ENCODE measurements at places on chromosomes 7 and 10.

DNA sequence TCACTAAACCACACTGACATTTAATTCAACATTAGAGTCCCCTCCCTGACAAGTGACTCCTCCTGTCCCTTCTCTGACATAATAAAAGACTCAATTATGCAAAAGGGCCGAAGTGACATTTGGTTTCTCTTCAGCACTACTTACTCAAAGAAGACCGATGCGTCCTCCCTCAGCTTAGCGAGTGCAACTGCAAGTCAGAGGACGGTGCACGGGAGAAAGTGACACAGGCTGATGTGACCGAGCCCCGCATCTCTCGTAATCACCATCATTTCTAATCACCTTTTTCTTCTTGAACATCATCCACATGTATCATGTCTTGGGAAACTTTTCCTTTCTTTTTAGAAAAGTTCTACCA lies 155.7 kb downstream of the TCERG1L start:
- DNase-seq = no peak

GRCh38 chr10:120336911-120337540 lies 120.0 kb upstream of the PLPP4 start:
- peak; percentile 71 for DNase-seq

DNA sequence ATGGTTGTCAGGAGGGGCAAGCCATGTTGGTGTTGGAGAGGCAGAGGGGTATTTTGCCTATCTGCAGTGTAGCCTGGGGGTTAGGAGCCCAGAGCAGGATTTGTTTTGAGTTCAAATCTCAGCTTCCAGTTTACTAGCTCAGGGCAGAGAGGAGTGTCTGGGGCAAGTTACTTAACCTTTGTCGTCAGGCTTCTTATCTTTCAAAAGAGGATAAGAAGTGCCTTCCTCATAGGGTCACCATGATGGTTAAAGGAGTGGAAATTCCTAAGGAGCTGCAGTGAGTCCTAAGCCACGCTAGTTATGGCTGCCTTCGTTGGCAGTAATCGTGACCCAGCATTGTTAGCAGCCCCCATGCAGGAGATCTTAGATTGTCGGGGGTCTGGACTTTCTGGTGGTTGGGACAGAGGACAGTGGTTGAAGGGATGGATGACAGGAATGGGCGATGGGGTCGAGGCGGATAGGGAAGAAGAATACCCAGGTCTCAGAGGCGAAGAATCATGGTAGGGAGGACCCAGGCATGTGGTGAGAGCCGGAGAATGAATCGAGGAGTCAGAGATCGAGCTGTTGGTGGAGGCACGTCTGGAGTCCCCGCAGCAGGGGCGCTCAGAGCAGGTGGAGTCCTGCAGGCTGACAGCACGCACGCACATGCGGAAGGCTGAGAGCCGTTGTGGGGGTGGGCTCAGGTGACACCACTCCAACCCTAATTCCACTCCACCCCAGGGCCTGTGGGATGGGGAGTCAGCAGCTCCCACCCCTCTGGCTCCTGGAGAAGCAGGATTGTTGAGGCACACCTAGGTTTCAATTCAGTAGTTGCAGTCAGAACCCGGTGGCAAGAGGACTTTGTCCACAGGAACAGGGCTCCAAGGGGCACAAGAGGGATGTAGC lies 11.6 kb downstream of the ADCK2 start:
- DNase-seq = no peak

GRCh38 chr7:100095704-100096103 lies 5.5 kb downstream of the MCM7 start:
- DNase-seq = no peak

GRCh38 chr7:107668296-107668695 lies 7.7 kb downstream of the SLC26A4 start:
- no peak for DNase-seq

DNA sequence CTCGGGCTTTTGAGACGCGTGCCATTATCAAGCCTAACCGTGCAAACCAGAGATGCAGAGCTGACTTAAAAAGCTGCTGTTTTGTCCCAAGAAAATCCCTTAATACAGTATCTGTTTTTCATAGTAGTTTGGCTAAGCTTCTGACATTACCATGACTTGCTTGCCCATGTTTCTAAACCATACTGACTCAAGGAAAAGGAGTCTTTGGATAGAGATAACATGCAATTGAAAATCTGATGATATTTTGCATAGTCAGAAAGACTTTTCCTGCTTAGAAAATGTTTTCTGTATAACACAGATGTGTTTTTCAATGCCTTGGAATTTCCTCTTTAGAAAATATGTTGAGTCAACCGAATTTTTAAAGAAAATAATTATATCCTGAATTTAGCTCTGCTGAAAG lies 21.5 kb upstream of the AKR1E2 start:
- no peak for DNase-seq

- no peak for DNase-seq
These were observed 23.0 kb downstream of the TMEM120A start for GRCh38 chr7:75971309-75971960.

- no peak for DNase-seq
These were observed 33.3 kb downstream of the CD36 start for GRCh38 chr7:80671744-80672143.

DNA sequence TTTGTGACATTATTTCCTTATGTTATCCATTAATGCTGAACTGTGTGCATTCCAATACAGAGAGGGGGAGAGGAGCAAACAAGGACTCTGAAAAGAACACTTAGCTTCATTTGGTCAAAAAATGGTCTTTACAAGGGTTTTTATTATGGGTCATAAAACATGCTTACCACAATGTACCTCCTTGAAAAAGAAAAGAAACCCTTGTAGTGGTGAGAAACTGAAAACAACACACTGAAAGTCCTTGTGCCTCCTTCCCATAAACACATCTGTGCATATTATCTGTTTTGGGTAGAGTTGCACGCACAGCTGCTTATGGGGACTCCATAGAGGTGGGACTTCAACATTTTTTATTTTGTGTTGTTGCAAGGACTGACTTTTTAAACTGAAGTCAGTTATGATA lies 98.7 kb downstream of the CDK6 start:
- no peak for DNase-seq

GRCh38 chr7:53340220-53340619 lies 304.8 kb downstream of the POM121L12 start:
- DNase-seq = peak; percentile 8

GRCh38 chr10:114403541-114404161 lies 651 bp downstream of the AFAP1L2 start:
- DNase-seq = no peak

GRCh38 chr10:88528201-88528600 lies 54.9 kb downstream of the RNLS start:
- no peak for DNase-seq

GRCh38 chr7:66683770-66684123 lies 55.1 kb downstream of the KCTD7 start:
- no peak for DNase-seq

DNA sequence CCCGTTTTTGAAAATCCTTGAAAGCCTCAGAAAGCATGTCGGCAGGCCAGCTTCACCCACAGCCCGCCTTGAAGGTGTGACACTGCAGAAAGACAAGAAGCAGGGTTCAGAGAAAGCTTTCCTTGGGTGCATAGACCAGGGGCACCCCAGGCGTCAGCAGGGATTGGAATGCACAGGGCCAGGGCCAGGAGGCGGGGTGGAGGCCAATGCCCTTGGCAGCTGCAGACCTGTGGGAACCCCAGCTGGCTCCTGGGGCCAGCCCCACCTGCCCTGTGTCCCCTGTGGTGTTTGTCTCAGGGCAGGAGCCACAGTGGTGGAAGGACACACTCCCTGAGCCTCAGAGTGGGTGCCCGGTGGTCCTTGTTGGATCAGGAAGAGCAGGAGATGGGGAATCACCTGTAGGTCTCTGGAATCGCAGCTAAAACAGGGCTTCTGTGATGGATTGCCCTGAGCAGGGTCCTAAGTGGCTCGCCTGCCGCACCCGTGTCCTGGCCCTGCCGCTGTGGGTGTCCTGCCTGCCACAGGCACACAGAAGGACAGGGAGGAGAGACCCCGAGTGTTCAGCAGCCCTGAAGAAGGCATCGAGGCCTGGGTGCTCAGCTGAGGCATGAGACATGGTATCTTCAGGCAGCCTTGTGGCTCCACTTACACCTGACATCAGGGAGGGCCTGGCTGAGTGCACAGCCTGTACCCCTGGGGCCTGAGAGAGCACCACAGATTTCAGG lies 32.5 kb downstream of the ANXA8 start:
- DNase-seq = no peak

DNA sequence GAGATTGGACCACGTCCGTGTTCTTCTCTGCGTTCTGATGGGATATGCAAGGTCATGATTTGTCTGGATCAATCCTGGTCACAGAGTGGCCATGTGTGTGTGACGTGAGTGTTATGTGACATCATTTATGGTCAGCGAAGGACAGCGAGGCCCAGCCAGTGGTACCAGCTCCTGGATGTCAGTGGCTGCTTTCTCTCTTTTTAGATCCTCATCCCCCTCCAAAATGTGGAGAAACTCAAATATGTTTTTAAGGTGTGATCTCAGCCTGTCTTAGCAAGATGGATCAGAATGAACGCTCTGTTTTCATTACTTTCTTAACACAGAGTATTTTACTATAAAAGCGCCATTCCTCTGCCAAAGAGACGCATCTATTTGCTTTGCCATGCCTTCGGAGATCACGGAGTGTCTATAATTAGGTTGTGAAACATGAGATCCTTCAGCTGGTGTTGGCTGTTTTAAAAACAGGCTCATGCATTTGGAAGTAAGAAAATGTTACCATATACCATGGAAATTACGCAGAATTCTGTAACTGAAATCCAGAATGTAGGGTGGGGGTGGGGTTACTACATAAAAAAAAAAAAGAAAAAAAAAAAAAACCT lies 245.5 kb upstream of the TCERG1L start:
- DNase-seq = no peak

Data from NAMALWA (cell line).